GM23248 (cell line): ENCODE measurements at places on chromosomes 11 and 22.

GRCh38 chr22:40401532-40401931 is 31.1 kb downstream of the SGSM3 start:
- no peak for DNase-seq

DNA sequence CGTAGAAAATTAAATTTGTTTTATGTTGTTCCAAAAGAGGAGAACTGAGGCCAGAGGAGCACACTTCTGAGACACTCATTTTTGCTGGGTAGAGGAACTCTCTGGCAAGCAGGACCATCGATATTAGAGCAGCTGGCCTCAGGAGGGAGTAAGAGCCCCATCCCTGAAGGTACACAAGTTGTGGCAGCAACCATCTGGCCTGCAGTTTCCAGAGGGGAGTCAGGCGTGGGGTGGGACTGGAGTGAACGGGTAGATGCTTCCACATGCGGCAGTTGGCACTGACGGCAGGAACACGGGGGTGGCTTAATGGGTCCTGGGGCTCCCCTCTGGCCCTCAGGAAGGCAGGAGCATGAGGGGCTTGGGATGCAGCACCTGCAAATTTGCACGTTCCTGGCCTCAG is 13.2 kb upstream of the SSTR3 start:
- DNase-seq: no peak

DNA sequence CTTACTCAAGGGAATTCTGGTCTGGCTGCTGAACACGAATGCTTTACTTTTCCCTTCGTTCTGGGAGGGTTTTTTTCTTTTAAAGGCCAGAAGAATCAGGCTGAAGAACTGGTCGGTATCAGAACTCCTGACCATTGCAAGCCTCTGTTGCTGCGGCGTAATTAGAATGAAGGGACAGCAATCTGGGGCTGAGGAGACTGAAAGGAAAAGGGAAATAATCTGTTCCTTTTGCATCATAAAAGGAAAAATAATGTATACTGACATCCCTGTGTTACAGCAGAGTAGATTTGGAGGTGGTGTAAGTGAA is 670 bp downstream of the SC5D start:
- DNase-seq: no peak

DNA sequence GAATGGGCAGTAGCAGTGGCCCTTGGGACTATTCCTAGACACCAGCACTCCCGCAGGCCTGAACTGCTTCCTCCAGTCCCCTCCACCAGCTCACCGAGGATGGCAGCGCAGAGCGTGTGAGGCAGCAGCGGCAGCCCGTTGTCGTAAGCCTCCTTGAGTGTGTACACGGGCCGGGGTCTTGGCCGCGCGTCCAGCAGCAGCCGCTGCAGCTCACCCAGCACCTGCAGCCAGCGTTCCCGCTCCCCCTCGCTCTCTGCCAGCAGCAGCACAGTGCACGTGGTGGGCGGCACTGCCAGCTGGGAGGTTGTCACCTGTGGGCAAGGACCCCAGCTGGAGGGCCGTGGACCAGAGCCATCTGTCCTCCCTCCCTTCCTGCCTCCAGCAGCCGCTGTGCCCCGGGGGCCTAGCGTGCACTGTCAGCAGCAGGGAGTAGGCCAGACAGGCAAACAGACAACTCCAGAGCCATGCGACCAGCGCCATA is 13.0 kb downstream of the CDC42BPG start:
- DNase-seq: no peak

GRCh38 chr11:21105196-21105917 is 436.0 kb downstream of the NELL1 start:
- DNase-seq: no peak

DNA sequence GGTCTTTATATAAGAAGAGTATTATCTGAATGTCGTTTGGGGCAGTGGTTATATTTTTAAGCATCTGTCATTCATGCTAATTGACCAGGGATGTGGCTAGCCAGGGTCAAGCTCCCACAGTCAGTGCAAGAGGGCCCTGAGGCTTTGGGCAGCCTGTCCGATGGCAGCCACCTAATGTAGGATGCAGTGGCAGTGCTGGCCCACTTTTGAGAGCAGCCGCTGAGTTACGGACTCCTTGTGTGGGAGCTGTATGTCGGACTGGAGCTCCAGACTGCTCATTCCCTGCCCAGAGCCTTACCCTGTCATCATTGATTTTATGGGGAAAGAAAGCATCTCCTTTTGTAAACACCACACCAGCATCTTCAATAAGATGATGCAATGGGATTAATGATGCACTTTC is 99.5 kb downstream of the SYT9 start:
- DNase-seq: no peak

DNA sequence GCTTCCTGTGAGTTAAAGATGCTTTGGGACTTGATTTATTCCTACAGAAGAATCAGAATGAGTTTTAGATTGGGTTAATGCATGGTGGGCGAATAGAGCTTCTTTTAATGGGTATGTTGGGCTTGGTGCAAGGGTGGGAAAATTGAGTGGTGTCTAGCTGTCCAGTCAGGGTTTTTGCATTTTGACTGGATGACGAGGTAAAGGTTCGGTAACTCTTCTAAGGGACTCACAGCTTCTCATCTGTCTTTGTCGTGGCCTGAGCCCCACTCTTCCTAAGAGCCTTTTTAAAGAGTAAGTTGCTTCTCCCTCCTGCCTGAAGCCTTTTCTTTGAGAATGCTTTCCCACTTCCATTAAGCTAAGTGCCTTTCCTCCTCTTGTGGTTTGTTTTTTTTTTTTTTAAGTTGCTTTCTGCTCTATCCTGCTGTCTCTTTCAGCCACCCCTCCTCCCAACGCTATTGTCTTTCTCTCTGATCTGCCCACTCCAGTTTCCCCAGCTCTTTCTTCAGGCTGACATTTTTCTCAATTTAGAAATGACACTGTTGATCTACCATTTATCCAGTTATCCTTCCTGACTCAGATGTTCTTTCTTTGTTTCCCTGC is 1.1 kb downstream of the DPF2 start:
- DNase-seq: peak; percentile 47
